Heart left ventricle (tissue), 16 donors: ENCODE measurements at places on chromosomes 1 and 21. TPM values are rescaled to one million over a fixed set of nuclear protein-coding genes. Genes with fewer than 3 reads are reported as not detected.

- DNase-seq, result peak; percentile 38
Observed at GRCh38 chr1:218346391-218347204, 1.5 kb downstream of the TGFB2 start.

- no peak for DNase-seq
Observed at GRCh38 chr1:109208836-109209463, 4.8 kb upstream of the SARS1 start.

DNA sequence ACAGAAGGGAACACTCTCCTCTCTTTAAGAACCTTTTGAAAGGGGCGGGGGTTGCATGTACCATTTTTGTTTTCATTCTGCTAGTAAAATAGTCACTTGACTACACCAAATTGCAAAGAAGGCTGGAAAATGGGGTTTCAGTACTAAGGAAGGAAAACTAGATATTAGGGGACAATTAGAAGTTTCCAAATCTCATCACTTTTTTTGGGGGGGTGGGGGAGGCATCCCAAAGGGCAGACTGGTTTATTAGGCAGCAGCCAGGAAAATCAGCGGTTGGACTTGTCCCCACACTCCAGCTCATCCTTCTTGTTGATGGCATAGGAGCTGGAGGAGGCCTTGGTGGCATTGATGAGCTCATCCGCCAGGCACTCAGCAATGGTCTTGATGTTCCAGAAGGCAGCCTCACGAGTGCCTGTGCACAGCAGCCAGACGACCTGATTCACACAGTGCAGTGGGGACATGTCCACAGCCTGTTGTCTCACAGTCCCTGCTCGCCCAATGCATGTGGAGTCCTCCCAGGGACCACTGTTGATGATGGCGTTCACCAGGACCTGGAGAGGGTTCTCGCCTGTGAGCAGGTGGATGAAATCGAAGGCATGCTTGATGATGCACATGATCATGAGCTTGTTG is 1.7 kb upstream of the TMEM50B start:
- DNase-seq, result no peak

- no peak for DNase-seq
Observed at GRCh38 chr1:175820456-175821025, 77.1 kb upstream of the TNR start.

The AMY2A gene
- total RNA-seq, result not detected

DNA sequence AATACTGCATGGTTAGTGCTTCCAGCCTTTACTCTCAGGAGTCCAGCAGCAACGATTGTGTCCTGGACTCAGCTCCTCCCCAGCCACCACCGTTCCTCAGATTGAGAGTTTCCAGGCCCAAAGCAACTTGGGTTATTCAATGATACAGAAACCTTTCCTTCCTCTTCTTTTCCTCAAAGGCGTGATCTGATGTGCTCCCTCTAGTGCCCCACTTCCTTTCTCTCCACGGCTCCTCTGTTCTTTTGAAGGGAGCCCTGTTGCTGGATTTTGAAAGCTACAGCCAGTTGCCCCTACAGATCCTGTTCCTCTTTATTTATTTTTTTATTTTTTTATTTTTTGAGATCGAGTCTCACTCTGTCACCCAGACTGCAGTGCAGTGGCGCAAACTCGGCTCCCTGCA is 14.1 kb downstream of the CRP start:
- no peak for DNase-seq
